Dermis microvascular lymphatic vessel endothelial cell (primary cell): ENCODE measurements at places on chromosomes 5 and 9. TPM values are rescaled to one million over a fixed set of nuclear protein-coding genes. Genes with fewer than 3 reads are reported as not detected.

The AGXT2 gene
- not detected in 2 replicates for total RNA-seq

The LCN6 gene
- total RNA-seq, result 0.13 TPM in 1 of 2 replicates, not detected in the other

The IGFBPL1 gene
- 0.13 TPM in 2 replicates for total RNA-seq

The GFI1B gene
- total RNA-seq, result under 0.01 TPM in 1 of 2 replicates, not detected in the other

The MATR3 gene
- total RNA-seq, result 152 and 212 TPM in 2 replicates

The BHMT2 gene
- 3.1 and 6.2 TPM in 2 replicates for total RNA-seq

The PLCXD3 gene
- 0.38 and 0.64 TPM in 2 replicates for total RNA-seq

The IGIP gene
- total RNA-seq, result 2.6 and 4.0 TPM in 2 replicates

The SPAG8 gene
- not detected in 2 replicates for total RNA-seq

The LHX6 gene
- 1.9 and 3.2 TPM in 2 replicates for total RNA-seq

The HTR1A gene
- total RNA-seq, result not detected in 2 replicates

The NUTM2G gene
- not detected in 2 replicates for total RNA-seq

The KYAT1 gene
- total RNA-seq, result 4.7 and 5.4 TPM in 2 replicates

The QRFP gene
- total RNA-seq, result not detected in 2 replicates

The CCNO gene
- under 0.01 TPM in 1 of 2 replicates, not detected in the other for total RNA-seq

The MLANA gene
- not detected in 2 replicates for total RNA-seq

The OR1J2 gene
- not detected in 2 replicates for total RNA-seq

The PHF24 gene
- under 0.01 TPM in 1 of 2 replicates, not detected in the other for total RNA-seq

The SIGMAR1 gene
- 34.9 and 48.4 TPM in 2 replicates for total RNA-seq

The GARIN3 gene
- total RNA-seq, result not detected in 2 replicates

The SLIT3 gene
- total RNA-seq, result under 0.01 TPM in 1 of 2 replicates, not detected in the other

The PCDHGA8 gene
- 0.64 and 1.1 TPM in 2 replicates for total RNA-seq

The RALGDS gene
- total RNA-seq, result 25.4 and 56.5 TPM in 2 replicates

The FBP2 gene
- total RNA-seq, result not detected in 2 replicates

The ZNF366 gene
- 1.6 and 1.9 TPM in 2 replicates for total RNA-seq

The CYSRT1 gene
- total RNA-seq, result 0.13 and 0.25 TPM in 2 replicates

The IL13 gene
- total RNA-seq, result not detected in 2 replicates

The NRARP gene
- 36.6 and 52.0 TPM in 2 replicates for total RNA-seq

The CD14 gene
- total RNA-seq, result 1.9 and 10.7 TPM in 2 replicates

The NPR2 gene
- total RNA-seq, result 1.1 and 1.5 TPM in 2 replicates

The ANKRD34B gene
- total RNA-seq, result not detected in 2 replicates

The PLAC8L1 gene
- total RNA-seq, result not detected in 2 replicates

The MRNIP gene
- 4.2 and 4.8 TPM in 2 replicates for total RNA-seq

The SH3GLB2 gene
- 23.2 and 30.6 TPM in 2 replicates for total RNA-seq

The FGD3 gene
- not detected in 2 replicates for total RNA-seq

The TNIP1 gene
- total RNA-seq, result 69.1 and 93.1 TPM in 2 replicates

The SLC1A1 gene
- 4.2 and 7.2 TPM in 2 replicates for total RNA-seq
